ENCODE measurements at places on chromosomes 12 and 14. TPM values are rescaled to one million over a fixed set of nuclear protein-coding genes. Genes with fewer than 3 reads are reported as not detected.

GRCh38 chr12:23847857-23848256 is 101.6 kb downstream of the SOX5 start:
- no peak overlapping the region for H3K27ac ChIP-seq
- no peak overlapping the region for H3K4me3 ChIP-seq
- no peaks in the 10 kb centered on the region for H3K27me3 ChIP-seq
- DNase-seq: no peak

DNA sequence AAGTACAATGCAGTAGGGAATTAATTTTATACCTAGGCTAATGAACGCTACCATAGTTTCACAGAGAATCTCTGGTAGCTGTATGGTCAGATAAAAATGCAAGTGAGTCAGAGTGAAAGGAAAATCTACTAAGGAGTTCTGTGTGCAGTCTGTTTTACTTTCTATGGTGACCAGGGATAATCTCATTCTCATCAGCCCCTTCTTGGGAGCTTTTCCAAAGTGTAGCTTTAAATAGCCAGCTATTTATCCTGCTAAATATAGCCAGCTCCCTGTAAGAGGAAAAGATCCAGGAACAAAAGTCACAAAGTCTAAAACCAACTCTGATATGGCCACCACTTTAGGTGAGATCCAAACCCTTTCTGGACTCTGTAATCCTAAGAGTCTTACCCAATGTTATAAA is 75.5 kb downstream of the TMEM116 start:
- no peaks in the 10 kb centered on the region for H3K36me3 ChIP-seq
- DNase-seq: no peak
- no peak overlapping the region for H3K27ac ChIP-seq
- H3K27me3 ChIP-seq: no peaks in the 10 kb centered on the region

Gene APOF
- not detected for total RNA-seq

GRCh38 chr12:91109148-91109564 is 2.1 kb downstream of the LUM start:
- peak; percentile 82 for DNase-seq
- no peaks in the 10 kb centered on the region for H3K36me3 ChIP-seq
- H3K27ac ChIP-seq: no peak overlapping the region
- H3K4me1 ChIP-seq: no peaks in the 10 kb centered on the region
- no peak overlapping the region for H3K4me3 ChIP-seq

DNA sequence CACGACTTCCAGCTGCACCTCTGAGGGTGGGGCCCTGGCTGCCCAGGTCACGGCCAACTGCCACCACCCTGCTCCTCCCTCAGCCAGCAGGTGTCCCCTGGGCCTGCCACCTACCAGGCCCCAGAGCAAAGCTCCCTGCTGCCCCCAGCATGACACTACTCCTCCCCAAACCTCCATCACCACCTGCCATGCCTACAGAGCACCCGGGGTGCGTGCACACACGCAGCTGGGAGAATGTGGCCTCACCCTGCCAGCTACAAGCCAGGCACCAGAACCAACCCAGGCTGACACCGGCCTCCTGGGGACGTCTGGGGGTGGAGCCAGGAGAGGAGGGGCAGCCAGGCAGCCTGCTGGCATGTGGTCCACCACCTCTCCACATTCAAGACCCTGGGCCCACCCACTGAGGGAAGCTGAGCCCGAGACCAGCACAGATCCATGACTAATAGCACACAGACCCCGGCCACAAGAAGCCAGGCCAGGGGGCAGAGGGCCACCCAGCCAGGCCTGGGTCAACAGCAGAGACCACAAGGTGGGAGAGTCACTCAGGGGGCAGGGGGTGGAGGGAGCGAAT is 3.4 kb downstream of the JAG2 start:
- no peaks in the 10 kb centered on the region for H3K36me3 ChIP-seq
- H3K27ac ChIP-seq: no peak overlapping the region
- H3K4me1 ChIP-seq: peaks cover 59% of the 10 kb centered on the region
- no peak for DNase-seq

DNA sequence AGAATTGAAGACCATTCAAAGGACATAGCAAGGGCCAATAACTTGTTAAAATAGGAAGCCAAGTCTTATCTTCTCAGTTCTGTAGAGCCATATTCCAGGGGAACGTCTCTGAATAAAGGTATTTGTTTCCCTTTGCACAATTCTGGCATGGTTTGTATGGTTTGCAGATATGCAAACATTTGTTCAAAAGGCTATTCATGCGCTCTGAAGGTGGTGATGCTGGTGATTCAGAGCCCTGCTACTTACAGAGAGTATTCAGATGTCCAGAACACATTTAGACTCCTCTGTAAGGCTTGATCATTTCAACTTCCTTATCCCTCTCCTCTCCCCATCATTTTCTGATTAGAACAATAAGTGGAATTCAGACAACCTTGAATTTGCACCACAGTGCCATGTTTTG is 35.9 kb downstream of the SLC4A8 start:
- no peaks in the 10 kb centered on the region for H3K4me1 ChIP-seq
- H3K27me3 ChIP-seq: no peaks in the 10 kb centered on the region
- no peak for DNase-seq
- no peak overlapping the region for H3K4me3 ChIP-seq
- H3K27ac ChIP-seq: no peak overlapping the region

DNA sequence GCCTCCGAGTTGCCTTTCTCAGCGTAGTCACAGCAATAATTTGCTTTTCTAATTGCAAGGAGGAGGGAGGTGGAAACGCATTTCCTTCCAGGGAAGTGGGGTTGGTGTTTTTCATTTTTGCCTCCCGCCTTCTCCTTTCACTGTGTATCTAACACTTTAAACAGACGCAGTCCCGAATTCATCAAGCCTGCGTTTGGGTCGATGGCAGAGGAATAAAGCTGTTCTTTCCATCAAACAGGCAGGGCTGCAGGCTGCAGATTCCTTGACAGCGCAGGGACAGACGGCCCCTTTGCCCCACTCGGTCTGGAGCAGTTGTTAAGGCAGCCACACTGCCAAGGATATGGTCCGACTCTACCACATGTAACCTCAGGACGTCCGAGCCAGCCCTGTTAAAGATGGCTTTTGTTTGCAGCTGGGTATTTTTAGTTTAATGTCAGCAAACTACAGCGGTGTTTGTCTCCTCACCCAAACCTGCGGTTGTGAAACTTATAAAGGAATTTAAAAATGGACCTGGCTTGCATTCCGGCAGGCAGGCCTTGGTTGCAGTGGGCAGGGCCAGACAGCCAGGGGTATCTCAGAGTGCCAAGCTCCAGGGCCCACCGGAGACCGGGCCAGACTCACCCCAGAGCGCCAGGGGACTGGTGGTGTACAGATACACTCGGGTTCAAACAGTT is 2.1 kb downstream of the CHST11 start:
- no peaks in the 10 kb centered on the region for H3K36me3 ChIP-seq
- H3K4me1 ChIP-seq: peaks cover 33% of the 10 kb centered on the region
- no peaks in the 10 kb centered on the region for H3K27me3 ChIP-seq
- peak overlapping the region; percentile 24 for H3K27ac ChIP-seq
- peak overlapping the region; percentile 12 for H3K4me3 ChIP-seq

- no peaks in the 10 kb centered on the region for H3K27me3 ChIP-seq
- H3K36me3 ChIP-seq: no peaks in the 10 kb centered on the region
- peak overlapping the region; percentile 28 for H3K27ac ChIP-seq
- peaks cover 47% of the 10 kb centered on the region for H3K4me1 ChIP-seq
- no peak for DNase-seq
- no peak overlapping the region for H3K4me3 ChIP-seq
Measured at GRCh38 chr12:50538182-50538581, 33.4 kb downstream of the DIP2B start.

GRCh38 chr12:14239350-14239934 is 126.0 kb upstream of the ATF7IP start:
- no peak overlapping the region for H3K4me3 ChIP-seq
- peaks cover 18% of the 10 kb centered on the region for H3K4me1 ChIP-seq
- no peaks in the 10 kb centered on the region for H3K36me3 ChIP-seq
- peak; percentile 18 for DNase-seq
- no peak overlapping the region for H3K27ac ChIP-seq

- no peak overlapping the region for H3K27ac ChIP-seq
- DNase-seq: no peak
- no peaks in the 10 kb centered on the region for H3K4me1 ChIP-seq
- H3K36me3 ChIP-seq: no peaks in the 10 kb centered on the region
- H3K27me3 ChIP-seq: no peaks in the 10 kb centered on the region
Measured at GRCh38 chr14:95490727-95491451, 25.6 kb downstream of the SYNE3 start.

- no peak for DNase-seq
- H3K4me1 ChIP-seq: peaks cover 4% of the 10 kb centered on the region
- no peaks in the 10 kb centered on the region for H3K36me3 ChIP-seq
- H3K27ac ChIP-seq: no peak overlapping the region
- no peaks in the 10 kb centered on the region for H3K27me3 ChIP-seq
Measured at GRCh38 chr14:99821519-99822508, 28.6 kb downstream of the EML1 start.

Gene CLEC1A
- 2.6 TPM for total RNA-seq

Gene LRTM2
- total RNA-seq: not detected

DNA sequence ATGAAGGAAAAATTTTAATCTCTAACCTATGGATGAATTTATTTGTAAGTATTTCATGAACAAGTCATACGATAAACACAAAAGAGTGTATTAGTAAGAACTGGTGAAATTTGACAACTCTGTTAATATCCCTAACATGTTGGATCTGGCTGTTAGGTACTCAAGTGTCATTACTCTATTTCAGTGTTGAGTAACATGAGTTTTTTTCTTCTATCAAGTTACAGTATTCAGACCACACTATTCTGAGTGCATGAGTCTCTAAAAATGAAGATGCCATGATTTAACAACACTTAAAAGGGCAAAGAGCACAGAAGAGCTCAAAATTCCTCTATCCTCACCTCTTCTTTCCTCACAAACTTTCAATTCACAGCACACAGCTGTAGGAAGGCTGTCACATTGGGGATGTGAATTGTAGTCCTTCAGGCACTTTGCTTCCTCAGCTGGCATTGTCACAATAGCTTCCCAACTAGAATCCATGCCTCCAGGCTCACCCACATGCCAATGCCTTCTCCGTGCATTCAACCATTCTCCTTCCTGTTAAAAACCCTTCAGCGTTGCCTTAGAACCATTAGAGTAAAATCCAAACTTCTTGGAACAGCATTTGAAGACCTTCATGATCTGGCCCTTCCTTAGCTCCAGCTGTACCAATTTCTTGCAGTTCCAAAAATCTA is 73.7 kb upstream of the DBX2 start:
- H3K4me1 ChIP-seq: no peaks in the 10 kb centered on the region
- no peak overlapping the region for H3K4me3 ChIP-seq
- no peak for DNase-seq
- no peak overlapping the region for H3K27ac ChIP-seq
- H3K36me3 ChIP-seq: no peaks in the 10 kb centered on the region

DNA sequence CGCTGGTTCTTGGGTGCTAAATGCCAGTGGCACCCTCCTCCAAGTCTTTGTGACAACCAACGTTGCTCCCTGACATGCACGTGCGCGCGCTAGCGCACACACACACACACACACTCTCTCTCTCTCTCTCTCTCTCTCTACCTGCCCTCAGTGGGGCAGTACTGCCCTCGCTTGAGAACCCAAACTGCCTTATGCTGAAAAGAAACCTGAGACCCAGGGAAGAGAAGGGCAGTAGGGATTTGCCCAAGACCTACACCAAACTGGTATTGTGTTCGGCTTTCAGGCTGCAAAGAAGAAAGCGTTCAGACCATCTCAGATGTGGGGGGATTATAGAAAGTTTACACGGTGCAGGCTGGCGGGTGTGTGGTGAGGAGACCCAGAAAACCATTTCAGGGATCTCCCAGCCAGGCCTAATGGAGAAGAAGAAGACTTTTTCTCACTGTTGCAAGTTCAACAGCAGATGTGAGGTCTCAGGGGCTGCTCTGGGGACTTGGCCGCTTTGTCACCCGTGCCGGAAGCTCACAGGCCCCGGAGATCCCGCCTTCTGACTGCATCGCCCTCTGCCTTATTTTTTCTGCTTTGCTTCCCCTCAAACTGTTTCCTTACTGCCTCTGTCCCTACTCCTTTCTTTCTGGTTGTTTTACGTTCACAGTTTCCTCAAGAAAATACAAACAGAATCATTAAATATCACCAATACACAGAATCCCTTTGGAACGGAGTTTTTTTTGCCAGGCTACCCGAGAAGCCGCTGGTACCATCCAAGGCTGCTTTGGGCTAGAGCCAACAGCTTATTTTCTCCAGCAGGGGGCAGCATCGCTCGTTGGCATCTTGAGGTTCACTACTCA is 82.4 kb downstream of the PPM1A start:
- peak overlapping the region; percentile 6 for H3K4me3 ChIP-seq
- peak overlapping the region; percentile 28 for H3K27ac ChIP-seq
- DNase-seq: peak; percentile 76

DNA sequence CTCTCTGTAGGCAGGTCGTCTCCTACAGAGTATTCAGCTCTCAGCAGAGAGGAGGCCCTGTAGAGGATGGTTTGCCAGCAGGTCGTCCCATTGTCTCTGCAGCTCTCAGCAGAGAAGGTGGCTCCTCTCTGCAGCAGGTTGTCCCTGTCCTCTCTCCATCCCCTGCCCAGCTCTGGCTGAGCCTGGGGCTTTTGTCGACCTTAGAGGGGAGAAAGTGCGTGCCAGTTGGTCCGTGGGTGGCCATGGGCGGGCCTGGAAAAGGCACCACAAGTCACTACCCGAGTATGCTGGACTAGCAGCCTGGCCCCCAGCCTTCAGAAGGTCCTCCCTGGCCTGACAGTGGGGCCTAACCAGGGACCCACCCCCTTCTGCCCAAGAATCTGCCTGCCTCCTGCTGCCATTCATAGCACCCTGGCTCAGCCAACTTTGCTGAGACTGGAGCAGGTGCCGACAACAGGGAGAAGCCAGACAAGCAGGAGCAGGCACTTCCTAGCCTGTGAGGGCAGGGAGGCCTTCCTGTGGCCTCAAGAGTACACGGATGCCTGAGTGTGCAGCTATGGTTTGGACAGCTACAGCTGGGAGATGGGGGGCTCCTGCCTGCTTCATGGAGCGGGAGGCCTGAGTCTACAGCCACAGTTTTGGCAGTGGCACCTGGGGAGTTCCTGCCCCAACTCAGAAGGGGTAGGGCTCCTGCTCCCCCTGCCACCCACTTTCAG is 59.7 kb upstream of the KCNH3 start:
- H3K36me3 ChIP-seq: no peaks in the 10 kb centered on the region
- H3K27me3 ChIP-seq: no peaks in the 10 kb centered on the region
- H3K27ac ChIP-seq: no peak overlapping the region
- no peak overlapping the region for H3K4me3 ChIP-seq
- no peaks in the 10 kb centered on the region for H3K4me1 ChIP-seq

DNA sequence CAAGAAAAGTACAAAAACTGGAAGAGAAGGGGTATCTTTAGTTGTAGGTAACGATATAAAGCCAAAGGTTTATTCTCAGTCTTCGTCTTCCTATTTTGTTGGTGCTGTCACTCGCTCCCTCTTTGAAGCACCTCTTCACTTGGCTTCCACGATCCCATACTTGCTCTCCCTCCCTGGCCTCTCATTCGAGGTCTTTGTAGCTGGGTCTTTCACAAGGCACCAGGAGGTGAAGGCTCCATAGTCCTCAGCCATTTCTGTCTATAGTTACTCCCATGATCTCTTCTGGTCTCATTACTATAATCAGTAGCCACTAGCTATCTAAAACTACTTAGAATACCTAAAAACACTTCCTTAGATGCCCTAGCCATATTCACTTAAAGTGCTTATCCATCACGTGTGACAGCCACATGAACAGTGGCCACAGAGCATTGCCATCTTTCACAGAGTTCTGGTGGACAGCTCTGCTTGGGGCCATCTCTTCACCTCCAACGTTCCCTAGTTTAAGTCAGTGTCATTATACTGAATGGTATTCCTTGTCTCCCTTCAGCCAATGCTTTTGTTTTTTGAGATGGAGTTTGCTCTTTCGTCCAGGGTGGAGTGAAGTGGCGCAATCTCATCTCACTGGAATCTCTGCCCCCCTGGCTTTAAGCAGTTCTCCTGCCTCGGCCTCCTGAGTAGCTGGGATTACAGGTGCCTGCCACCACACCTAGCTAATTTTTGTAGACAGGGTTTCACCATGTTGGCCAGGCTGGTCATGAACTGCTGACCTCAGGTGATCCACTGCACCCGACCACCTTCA is 57.1 kb downstream of the ATP2A2 start:
- H3K4me1 ChIP-seq: peaks cover 16% of the 10 kb centered on the region
- no peak overlapping the region for H3K27ac ChIP-seq
- H3K4me3 ChIP-seq: no peak overlapping the region
- no peaks in the 10 kb centered on the region for H3K27me3 ChIP-seq

All from body of pancreas (tissue), 4 donors.